ENCODE measurements at places on chromosomes 5 and 9.

DNA sequence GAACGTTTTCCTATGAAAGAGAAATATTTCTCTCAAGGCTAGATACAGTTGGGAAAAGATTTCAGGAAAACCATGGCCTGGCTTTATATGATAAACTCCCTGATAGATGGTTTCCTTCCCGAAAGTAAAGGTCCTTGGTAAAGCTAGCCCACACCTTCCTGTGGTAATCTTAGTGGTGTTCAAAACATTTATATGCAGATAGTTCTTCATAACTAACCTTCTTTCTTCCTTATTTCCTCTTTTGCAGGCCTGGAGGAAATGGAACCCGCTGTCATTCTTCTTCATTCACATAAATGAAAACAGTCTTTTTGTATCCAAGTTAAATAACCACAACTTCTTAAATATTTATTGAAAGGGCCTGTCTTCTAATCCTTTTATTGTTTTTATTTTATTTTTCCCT is 474.0 kb upstream of the ACTBL2 start:
- no peak for DNase-seq

- peak; percentile 85 for DNase-seq
These were observed at the start of gene F2R for GRCh38 chr5:76715736-76716455. Gene F2R (plus strand): TSS chr5:76716126. CDS start chr5:76716308, 182 bp downstream.

GRCh38 chr9:126661521-126662251 is 48.0 kb downstream of the LMX1B start:
- peak; percentile 96 for DNase-seq

GRCh38 chr5:171801839-171802238 is 16.2 kb downstream of the SMIM23 start:
- no peak for DNase-seq

DNA sequence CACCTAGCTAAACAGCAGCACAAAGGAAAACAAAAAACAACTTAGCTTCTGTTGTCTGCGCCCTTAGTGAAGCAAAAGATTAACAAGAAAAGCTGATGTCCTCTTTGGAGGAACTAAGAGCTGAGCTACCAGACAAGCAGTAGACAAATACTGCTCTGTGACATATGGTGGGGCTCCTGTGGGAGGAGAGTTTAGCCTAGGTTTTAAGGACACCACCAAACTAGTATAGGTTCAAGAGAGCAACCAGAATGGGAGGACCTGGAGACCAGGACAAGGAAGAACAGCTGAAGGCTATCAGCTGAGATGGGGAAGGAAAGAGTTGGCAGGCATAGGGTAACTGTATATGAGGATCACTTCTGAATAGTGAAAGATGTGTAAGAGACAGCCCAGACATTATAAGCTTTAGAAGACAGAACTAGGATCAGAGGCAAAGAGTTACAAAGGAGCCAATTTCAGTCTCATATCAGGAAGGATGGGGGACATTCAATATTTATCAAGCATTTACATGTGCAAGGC is 27.2 kb downstream of the FBXW2 start:
- DNase-seq: no peak

- DNase-seq: no peak
These were observed 5.7 kb downstream of the WHRN start for GRCh38 chr9:114499528-114499927.

GRCh38 chr9:27537027-27537435 is 7.4 kb upstream of the MOB3B start:
- peak; percentile 44 for DNase-seq

GRCh38 chr9:31153250-31153840 is 1231.1 kb upstream of the ACO1 start:
- no peak for DNase-seq

DNA sequence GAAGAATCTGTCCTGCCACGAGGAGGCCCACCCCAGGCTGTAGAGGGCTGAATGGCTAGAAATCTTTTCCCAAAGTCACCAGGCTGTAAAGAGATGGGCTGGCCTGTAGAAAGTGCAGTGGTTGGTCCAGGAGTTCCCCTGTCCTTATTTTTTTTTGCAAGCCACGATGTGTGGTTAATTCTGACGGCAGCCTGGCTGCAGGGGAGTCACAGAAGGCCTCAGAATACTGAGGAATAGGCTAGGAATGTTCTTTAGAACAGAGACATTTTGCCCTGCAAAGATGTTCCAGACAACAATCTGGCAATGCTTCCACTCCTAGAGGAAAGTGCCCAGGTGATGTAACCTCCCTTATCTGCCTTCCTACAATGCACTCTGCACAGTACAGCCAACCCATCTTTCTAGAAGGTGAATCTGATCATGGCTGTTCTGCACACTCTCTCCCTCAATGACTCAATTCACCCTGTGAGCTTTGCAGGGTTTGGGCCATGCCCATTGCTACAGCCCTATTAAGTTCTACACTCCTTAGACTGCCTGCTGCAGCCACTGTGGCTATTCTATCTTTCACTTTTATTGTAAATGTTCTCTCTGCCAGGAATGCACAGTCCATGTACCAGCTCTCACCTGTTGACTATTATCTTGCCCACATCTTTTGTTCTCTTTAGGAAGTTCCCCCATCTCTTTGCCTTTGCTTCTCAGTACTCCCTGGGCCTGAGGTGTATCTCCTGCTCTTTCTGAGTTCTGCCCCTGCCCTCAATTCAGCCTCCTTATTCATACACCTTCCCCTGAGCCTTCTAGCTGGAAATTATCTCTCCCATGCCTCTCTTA is 377.8 kb upstream of the CLINT1 start:
- DNase-seq: no peak
